ENCODE measurements at places on chromosomes 16 and 17.

DNA sequence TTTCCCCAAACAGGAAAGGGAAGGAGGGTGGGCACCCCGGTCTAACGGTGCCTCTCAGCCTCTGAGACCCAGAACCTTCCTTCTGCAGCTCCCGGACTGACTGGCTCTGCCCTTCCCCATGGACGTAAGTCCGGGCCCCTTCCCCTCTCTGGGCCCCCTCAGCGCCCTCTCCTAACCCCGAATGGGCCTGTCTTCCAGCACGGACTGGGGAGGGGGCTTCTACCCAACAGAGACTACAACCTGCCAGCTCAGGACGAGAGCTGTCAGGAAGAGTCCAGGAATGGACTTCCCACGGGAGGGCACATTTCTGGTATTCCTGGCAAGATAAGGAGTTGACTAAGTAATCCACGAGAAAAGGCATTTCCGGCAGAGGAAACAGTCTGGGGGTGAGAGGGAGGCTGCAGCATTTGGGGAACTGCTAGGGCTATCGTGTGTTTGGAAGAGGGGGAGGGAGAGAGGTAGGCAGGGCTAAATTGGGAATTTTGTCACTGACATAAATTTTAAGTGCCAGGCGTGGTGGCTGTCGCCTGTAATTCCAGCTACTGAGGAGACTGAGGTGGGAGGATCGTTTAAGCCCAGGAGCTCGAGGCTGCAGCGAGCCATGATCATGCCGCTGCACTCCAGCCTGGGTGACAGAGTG is 12.1 kb upstream of the ALDOA start:
- no peak for DNase-seq

- DNase-seq: no peak
Measured at GRCh38 chr17:45868276-45868675, 23.6 kb downstream of the SPPL2C start.

DNA sequence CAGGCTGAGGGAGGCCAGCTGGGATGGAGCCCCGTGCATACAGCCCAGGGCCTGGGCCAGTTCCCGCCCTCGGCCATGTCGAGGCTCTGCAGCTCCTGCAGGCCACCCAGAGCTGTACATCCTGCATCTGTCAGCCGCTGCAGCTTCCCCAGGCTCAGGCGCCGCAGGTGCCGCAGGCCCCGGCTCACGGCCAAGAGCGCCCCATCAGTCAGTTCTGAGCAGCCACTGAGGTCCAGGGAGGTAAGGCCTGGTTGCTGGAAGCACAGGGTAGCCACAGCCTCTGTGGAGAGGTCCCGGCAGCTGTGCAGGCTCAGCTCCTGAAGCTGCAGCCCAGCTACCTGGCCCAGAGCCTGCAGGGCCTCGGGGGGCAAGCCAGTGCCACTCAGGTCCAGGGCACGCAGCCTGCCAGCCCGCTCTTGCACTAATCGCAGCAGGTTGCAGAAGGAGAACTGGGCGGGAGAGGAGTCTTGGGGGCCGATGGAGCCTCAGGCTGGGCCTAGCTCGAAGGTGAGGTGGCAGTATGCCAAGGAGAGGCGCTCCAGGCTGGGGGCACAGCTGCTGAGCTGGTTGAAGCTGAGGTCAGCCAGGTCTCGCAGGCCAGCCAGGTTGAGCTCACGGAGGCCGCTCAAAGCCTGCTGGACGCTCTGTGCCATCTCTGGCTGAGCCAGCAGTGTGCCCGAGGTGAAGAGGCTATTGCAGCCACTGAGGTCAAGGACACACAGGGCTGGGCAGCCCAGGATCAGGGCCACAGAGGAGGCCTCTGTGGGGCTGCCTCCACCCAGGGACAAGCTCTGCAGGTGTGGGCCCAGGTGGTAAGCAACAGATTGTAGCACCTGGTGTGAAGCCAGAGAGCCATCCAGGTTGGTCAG is 11.4 kb downstream of the ELMO3 start:
- no peak for DNase-seq

- DNase-seq: no peak
Measured at GRCh38 chr17:72772331-72772821, 320.1 kb downstream of the SLC39A11 start.

DNA sequence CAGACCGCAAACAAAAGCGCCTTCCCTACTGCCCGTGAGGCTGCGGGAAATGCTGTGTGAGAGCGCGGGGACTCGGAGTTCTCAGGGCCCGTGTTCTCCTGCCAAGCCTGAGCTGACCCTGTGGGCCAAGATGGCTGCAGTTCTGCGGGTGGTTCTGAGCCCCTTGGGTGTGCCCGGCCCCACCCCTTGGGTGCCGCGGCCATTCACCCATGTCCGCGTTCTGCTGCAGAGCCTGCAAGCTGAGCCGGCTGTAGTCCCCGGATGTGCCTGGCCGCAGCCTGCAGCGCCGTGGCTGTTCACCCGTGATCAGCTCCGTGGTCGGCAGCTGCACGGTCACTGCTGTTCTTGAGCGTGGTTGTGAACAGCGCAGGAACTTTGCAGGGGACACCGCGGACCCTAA is 20.0 kb downstream of the ACSF3 start:
- no peak for DNase-seq

- no peak for DNase-seq
Measured at GRCh38 chr16:65698791-65699321, 577.0 kb upstream of the CDH11 start.

DNA sequence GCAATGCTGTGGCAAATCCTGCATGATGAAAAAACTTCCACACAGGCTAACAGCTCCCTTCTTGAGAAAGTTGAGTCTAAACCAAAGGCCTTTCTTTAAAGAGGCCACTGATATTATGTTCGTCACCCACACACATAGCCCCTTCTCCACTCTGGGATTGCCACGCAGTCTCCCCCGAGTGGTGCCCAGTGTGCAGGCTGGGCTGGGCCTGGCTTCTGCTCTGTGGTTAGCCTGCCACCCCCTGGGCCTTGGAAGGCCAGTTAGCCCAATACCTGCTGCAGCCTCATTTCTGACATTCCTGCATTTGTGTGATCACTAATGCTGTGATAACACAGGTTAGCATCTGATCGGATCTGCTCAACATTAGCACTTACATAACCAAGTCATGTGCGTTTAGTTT is 44.8 kb downstream of the CDH3 start:
- no peak for DNase-seq

DNA sequence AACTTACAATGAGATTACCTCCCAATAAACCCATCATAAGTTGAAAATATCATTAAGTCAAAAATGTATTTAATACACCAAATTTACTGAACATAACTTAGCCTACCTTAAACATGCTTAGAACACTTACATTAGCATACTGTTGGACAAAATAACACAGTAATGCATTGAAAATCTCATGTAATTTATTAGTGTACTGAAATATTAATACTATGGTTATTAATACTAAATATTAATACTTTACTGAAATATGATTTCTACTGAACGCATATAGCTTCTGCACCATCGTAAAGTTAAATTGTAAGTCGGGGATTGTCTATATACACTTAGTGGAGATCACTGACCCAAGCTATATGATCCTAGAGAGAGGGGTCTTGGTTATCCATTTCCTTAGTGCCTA is 4.3 kb downstream of the USP32 start:
- DNase-seq: no peak

- DNase-seq: no peak
Measured at GRCh38 chr16:46651305-46651704, 30.1 kb upstream of the SHCBP1 start.

GRCh38 chr17:76881408-76881807 is 13.2 kb downstream of the MGAT5B start:
- DNase-seq: no peak

- DNase-seq: peak; percentile 67
Measured at GRCh38 chr16:22321340-22322001, 24.3 kb downstream of the POLR3E start.

GRCh38 chr17:17206913-17207335 is 791 bp upstream of the PLD6 start:
- DNase-seq: no peak

DNA sequence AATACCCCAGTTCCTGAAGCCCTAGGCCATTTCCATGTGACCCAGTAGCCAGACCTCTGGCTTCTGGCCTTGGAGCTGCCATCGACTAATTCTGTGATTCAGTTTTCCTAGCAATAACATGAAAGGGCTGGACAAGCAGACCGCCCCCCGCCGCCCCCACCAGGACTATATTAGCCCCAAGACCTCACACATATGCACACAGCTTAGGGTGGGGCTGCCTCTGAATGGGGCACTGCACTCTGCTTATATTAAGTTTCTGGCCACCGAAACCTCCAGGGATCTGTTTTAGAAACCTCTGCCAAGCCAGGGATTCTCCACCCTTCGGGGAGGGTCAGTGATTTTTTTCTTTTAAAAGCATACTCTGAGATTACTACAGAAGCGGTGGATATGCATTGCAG is 2.3 kb downstream of the RAB11FIP4 start:
- no peak for DNase-seq

DNA sequence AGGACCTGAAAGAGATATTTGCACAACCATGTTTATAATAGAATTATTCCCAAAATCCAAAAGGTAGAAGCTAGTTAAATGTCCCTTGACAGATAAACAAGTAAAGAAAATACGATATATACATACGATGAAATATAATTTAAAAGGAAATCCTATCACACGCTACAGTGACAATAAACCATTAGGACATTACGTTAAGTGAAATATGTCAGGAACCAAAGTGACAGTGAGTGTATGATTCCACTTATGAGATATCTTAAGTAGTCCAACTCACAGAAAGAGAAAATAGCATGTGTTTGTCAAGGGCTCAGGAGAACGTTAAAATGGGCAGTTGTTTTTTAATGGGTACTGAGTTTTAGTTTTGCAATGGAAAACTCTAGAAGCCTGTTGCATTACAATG is 212.7 kb upstream of the PMFBP1 start:
- no peak for DNase-seq

DNA sequence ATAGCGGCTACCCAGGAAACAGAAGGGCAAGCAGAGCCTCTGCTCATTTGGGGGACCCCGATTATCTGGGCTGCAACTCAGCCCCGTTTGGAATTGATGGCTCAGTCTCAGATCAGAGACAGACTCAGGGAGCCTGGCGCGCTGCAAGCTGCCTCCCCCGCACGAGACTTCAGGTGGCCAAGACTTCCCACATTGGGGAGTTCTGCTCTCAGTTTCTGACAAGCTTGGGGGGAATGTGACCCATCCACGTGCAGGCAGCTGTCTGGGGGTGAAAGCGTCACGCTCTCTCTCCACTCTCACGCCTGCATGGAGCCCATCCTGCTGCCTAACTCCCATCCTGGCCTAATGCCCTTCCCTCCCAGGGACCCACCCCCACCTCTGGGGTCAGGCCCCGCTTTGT is 157.6 kb upstream of the GSE1 start:
- DNase-seq: no peak

DNA sequence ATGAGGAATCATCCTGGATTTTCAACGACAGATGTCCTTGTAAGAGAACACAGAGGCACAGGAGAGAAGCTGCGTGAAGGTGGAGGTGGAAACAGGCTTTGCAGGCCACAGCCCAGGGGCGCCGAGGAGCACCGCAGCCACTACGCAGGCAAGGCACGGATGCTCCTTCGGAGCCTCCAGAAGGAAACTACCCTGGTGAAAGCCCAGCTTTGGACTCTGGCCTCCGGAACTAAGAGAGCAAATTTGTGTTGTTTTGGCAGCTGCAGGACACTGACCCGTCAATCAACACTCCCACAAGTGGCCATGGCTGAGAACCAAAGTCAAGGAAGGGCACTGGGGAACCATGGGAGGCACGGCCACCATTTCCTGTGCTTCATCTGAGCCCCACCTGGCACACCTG is 3.4 kb downstream of the ARL16 start:
- no peak for DNase-seq
